CD4-positive, alpha-beta T cell treated with Interleukin-4 for 1 hour (primary cell): ENCODE measurements at places on chromosomes 13 and 19.

GRCh38 chr13:36212789-36213188 lies 1.6 kb downstream of the SOHLH2 start:
- no peak for DNase-seq

GRCh38 chr13:95552539-95553441 lies at the start of gene CLDN10:
TSS of gene CLDN10 (plus strand) at chr13:95552720. CDS start at chr13:95552754, 34 bp downstream.
- no peak for DNase-seq

GRCh38 chr13:79346300-79346914 lies 59.6 kb downstream of the RBM26 start:
- no peak for DNase-seq

GRCh38 chr13:25943081-25943480 lies 108.7 kb downstream of the SHISA2 start:
- DNase-seq: no peak
